ENCODE measurements at places on chromosomes 4 and X.

DNA sequence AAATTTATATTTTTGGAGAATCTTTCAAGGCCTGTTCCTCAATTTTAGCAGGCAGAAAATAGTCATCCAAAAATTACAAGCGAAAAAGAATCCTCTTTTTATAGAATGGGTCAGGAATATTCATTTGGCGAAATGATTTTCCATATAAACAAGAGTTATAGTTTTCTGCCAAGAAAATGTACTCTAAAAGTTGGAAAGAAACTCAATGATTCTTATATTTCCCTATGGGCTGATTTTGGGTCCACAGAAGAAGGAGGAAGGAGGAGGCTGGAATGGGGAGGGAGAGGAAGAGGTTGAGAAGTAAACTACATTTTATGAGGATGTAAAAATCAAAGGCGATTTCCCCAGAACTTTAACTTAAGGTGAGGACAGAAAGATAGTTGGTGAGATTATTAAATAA lies 159.3 kb downstream of the DCAF12L1 start:
- no peak for DNase-seq

DNA sequence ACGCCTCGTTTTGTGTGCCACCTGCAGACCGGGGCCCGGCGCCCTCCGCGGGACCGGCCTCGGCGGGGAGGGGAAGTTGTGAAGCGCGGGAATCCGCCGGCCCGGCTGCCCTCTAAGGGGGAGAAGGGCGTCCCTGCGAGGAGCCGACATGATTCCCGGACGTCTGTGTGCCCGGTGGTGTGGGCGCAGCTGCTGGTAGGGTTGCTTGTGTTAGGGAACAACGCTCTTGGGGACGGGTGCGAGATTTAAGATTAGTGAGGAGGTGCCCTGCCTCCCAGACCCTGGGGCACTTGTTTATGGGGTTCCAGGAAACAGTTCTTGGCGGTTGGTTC lies 627 bp downstream of the CDKN2AIP start:
- DNase-seq = no peak

DNA sequence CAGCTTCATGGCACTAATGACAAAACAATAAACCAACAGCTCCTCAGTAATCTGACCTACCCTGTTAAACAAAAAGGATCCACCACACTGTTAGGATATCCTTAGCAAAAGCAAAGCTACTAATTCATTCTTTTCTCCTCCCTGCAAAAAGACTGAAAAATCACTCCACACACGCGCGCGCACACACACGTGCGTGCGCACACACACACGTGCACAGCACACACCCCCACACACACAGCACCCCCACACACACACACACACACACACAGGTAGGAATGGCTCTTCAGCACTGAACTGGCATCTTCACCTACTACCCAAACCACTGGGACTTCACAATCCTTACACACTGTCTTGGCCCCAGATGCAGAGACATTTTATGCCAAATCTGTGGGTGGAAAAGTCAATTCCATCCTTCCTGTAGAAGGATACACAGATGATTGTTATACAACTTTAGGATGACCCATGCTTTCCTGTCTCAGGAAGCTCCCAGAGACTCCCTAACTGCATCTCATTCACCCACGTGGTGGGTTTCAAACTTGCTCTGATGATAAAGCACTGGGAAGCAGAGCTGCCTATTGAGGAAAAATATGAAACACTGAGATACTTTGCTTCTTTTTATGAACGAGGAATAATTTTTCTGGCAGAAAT lies 102.5 kb downstream of the TSPAN5 start:
- DNase-seq = no peak

DNA sequence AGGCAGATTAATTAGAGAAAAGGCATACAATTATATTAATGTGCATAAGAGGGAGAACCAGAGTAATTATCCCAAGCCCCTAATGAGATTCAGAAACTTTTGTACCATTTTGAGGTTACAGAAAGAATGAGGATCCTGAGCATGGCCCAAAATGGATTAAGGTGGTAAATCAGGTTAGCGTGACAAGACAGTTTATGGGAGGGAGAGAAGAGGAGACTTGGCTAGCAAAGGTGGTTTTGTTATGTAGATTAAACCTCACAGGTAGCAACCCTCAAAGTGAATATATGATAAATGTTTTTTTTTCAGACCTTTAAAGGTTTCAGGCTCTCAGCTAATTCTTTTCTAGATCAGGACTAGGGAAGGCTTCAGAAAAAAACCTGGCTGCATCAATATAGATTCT lies 781.8 kb downstream of the FAM133A start:
- DNase-seq = no peak

- DNase-seq = no peak
Measured at GRCh38 chr4:111399623-111400022, 745.6 kb upstream of the FAM241A start.

GRCh38 chr4:158159054-158159717 lies 13.6 kb downstream of the GASK1B start:
- DNase-seq = no peak

DNA sequence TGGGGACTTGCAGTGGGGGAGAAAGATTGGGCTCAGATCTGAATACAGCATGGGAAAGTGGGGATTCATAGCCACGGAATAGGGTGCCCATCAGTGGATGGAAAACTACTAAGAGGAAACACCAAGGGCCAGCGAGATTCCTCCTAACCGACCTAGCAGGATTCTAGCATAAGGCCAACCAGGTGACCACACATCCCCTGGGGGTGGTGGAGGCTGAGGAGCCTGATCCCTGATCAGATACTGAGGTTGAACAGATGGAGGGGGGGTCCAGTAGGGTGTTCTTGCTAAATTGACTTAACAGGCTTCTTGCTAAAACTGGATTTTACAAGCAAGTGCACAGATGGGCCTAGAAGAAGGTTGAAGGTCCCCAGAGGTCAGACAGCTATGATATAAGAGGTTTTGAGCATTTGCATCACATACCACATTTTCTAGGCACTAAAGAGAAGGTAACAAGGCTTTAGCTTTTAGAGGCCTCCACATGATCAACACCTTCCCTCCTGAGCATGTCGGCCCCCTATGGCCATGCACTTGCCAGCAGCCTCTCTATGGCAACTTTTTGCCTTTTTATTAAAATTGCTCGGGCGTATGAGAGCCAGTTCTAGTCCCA lies 69.1 kb upstream of the PUDP start:
- no peak for DNase-seq

DNA sequence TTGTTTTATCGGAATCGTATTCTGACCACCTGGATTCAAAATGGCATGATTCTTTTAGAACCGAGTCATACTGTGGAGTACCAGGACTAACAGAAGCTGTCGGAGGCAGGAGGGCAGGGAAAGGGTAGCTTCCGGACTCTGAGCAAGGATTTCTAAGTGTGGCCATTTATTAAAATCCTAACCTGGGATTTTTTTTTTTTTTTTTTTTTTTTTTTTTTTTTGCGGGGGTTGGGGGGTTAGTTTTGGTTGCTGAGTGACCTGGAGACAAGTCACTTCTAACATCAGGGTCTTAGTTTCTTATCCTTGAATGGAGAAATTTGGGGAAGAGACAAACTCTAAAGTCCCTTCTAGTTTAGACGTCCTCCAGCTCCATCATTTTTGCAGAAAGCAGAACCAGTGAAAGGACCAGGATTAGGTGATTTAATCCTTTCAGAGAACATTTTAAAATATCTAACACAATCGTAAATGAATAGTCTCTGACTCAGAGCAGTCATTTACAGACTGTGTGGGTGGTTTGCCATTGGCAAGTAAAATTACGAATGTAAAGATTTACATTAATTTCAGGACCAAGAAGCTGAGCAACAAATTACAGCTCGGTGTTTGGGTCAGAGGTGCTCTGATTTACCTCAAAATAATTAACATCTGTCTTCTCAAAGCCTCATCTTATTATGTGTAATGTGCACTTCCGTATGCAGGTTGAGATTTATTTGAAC lies 7.3 kb downstream of the SLC25A5 start:
- no peak for DNase-seq

DNA sequence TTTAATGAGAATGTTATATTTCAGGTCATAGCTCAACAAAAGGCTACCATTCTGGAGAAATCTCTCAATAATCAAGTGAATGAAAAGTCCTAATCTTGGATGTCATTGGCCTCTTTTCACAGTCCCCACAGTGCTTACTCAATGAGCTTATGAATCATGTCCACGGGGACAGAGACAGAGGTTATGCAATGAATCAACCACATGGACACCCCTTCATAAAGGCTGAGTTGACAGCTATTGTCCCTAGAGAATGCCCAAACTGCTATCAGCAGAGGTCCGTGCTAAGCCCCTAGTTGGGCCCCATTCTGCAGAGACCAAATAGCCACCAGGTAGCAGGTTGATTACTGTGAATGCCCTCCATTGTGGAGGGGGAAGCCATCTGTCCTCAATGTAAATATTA lies 158.1 kb downstream of the LHFPL1 start:
- peak; percentile 18 for DNase-seq

DNA sequence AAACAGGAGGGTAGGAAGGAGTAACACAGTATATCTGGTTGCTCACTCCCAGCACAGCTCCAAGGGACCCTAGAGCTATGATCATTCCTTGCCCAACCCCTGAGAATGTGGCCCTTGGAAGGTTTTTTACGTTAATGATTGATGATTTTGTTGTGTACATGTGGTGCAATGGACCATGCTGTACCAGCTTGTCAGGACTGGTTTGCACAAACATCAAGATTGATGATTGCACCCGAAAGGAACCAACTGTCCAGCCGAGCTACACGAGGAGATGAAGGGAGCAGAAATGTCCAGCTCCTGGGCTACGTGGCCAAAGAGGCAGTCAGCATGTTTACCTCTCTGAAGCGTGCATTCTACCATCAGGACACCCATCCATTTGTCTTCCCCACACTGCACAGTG lies 83.2 kb upstream of the USP9X start:
- DNase-seq = no peak

DNA sequence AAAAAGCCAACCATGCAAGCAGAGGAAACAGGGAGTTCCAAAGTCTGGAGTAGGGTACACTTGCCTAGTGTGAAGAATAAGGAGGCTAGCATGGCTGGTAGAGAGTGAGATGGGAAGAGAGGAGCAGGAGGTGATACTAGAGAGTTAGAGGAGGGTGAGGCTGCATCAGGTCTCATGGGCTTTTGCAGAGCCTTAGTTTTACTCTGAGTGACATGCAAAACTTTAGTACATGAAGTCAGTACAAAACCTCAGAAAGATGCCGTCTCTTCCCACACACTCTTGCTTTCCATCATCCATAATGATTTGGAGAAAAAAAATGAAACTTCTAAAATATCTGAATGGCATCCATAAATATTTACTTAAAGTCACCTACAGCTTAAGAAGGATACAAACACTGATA lies 5.0 kb downstream of the OPRPN start:
- DNase-seq = no peak

DNA sequence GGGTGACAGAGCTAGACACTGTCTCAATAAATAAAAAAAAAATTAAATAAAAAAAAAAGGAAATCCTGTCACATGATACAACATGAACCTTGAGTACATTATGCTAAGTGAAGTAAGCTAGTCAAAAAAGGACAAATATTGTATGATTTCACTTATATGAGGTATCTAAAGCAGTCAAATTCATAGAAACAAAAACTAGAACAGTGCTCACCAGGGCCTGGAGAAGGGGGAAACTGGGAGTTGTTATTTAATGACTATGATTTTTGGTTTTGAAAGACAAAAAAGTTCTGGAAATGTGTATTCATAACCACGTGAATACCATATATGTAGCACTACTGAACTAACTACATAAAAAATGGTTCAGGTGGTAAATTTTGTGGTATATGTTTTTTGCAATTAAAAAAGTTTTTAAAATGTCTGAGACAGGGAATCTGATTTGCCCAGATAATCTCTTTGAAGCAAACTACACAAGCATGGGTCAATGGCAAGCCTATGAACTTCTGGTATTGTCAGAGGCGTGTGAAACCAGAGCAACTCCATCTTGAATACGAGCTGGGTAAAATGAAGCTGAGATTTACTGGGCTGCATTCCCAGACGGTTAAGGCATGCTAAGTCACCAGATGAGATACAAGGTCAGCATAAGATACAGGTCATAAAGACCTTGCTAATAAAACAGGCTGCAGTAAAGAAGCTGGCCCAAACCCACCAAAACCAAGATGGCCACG lies 42.3 kb downstream of the ANAPC10 start:
- no peak for DNase-seq

Measured in NCI-H1092 (cell line).